ENCODE measurements at places on chromosomes 16 and 17.

- H3K4me3 ChIP-seq: no peak overlapping the region
- no peaks in the 10 kb centered on the region for H3K27me3 ChIP-seq
- DNase-seq: peak; percentile 32
- no peak overlapping the region for H3K27ac ChIP-seq
- H3K4me1 ChIP-seq: no peaks in the 10 kb centered on the region
Observed at GRCh38 chr17:16474012-16474725, 17.8 kb downstream of the LRRC75A start.

GRCh38 chr16:87062569-87063442, 254.4 kb downstream of the C16orf95 start:
- no peaks in the 10 kb centered on the region for H3K4me1 ChIP-seq
- peak overlapping the region; percentile 21 for H3K4me3 ChIP-seq
- H3K27me3 ChIP-seq: no peaks in the 10 kb centered on the region
- no peaks in the 10 kb centered on the region for H3K36me3 ChIP-seq
- peak; percentile 54 for DNase-seq

DNA sequence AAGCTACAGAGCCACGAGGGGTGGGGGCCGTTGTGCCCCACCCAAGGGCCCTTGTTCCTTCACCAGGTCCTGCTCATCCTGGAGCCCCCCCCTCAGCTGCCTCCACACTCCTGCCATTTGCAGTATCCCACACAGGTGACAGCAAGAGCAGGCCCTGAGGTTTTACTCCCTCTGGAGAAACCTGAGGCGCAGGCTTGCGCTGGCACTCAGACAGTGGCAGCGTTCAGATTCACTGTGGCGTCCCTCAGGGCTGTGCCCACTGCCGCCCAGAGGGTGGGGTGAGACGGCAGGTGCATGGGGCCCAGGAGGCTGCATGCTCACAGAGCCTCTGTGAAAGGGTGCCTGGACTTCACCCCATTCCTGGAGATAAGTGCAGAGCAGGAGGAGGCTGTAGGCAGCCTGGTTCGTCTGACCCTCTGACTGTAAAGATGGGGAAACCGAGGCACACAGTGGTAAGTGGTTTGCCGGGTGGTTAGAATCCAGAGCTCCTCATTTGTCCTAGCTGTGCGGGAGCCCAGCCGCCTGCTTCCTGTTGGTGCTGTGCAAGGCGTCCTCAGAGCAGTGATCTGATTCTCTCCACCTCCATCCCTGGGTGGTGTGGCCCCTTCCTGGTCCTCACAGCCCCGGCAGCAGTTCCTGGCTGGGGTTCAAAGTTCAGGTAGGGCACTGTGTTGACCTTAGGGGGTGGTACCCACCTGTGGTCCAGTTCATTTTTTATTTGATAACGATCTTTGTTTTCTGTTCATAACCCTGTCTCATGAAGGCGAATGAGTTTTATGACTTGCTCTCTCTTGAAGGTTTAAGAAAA, 1.6 kb downstream of the SPIRE2 start:
- no peak overlapping the region for H3K4me3 ChIP-seq
- DNase-seq: no peak
- H3K27me3 ChIP-seq: no peaks in the 10 kb centered on the region
- no peak overlapping the region for H3K27ac ChIP-seq

- no peaks in the 10 kb centered on the region for H3K36me3 ChIP-seq
- no peak overlapping the region for H3K27ac ChIP-seq
- peak; percentile 98 for DNase-seq
Observed at GRCh38 chr17:20191056-20191455, 181.9 kb downstream of the SPECC1 start.

GRCh38 chr16:31298340-31298739, 38.6 kb downstream of the ITGAM start:
- H3K4me3 ChIP-seq: no peak overlapping the region
- no peaks in the 10 kb centered on the region for H3K36me3 ChIP-seq
- H3K27ac ChIP-seq: no peak overlapping the region
- no peak for DNase-seq

DNA sequence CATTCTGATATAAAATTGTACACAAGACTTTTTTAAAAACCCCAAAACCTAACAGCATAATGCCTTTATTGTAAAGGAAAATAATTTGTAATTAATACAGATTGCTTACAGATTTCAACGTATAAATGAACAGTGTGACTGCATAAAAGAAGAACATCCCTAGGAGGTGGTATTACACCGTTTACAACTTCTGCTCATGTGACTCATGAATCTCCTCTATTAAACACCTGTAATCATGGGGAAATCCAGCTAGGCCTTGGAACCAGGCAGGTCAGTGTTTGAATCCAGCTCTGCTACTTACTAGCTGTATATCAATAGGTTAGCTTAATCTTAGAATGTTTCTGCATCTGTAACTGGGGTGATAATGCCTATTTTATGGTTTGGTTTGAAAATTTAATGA, 15.2 kb downstream of the RABEP1 start:
- H3K4me3 ChIP-seq: no peak overlapping the region
- DNase-seq: no peak
- no peaks in the 10 kb centered on the region for H3K4me1 ChIP-seq
- no peak overlapping the region for H3K27ac ChIP-seq
- H3K36me3 ChIP-seq: no peaks in the 10 kb centered on the region
- H3K27me3 ChIP-seq: no peaks in the 10 kb centered on the region

Measured in fibroblast of lung (primary cell).